ENCODE measurements at places on chromosomes 12 and 14.

GRCh38 chr12:49331380-49332222 is 5.4 kb downstream of the C1QL4 start:
- H3K36me3 ChIP-seq = peaks cover 33% of the 10 kb centered on the region
- H3K4me1 ChIP-seq = peaks cover 7% of the 10 kb centered on the region
- peaks cover 30% of the 10 kb centered on the region for H3K27me3 ChIP-seq
- no peak for DNase-seq
- no peak overlapping the region for H3K4me3 ChIP-seq

- peaks cover 45% of the 10 kb centered on the region for H3K27me3 ChIP-seq
- no peak overlapping the region for H3K27ac ChIP-seq
- no peak overlapping the region for H3K4me3 ChIP-seq
- H3K4me1 ChIP-seq = peaks cover 8% of the 10 kb centered on the region
- no peaks in the 10 kb centered on the region for H3K36me3 ChIP-seq
These were observed 7.1 kb upstream of the BHLHE41 start for GRCh38 chr12:26131936-26132335.

DNA sequence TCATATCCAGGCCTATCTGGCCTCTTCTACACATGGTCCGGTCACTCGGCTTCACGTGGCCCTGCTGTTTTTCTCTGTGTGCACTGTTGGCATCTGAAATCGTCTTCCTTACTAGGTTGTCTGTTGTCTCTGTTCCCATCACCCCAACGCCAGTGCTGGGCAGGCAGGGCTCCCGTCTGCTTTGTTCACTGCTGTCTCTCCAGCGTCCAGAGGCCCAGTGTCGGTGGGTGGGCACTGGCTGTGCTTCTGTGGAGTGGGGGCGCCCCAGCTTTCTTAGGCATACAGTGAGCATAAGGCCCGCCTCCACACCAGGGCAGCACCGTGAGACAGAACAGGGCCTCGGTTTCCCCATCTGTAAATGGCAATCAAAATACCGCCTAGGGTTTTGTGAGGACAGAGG is 153.1 kb downstream of the BCL11B start:
- H3K36me3 ChIP-seq = no peaks in the 10 kb centered on the region
- H3K27me3 ChIP-seq = peaks cover 13% of the 10 kb centered on the region
- DNase-seq = no peak
- no peak overlapping the region for H3K4me3 ChIP-seq

- DNase-seq = no peak
- no peaks in the 10 kb centered on the region for H3K36me3 ChIP-seq
- no peak overlapping the region for H3K4me3 ChIP-seq
- peaks cover 4% of the 10 kb centered on the region for H3K27me3 ChIP-seq
- H3K27ac ChIP-seq = no peak overlapping the region
These were observed 562.2 kb downstream of the VRK1 start for GRCh38 chr14:97359341-97359740.

- H3K27me3 ChIP-seq = peaks cover 2% of the 10 kb centered on the region
- H3K27ac ChIP-seq = no peak overlapping the region
- no peak for DNase-seq
- H3K4me3 ChIP-seq = no peak overlapping the region
These were observed 41.0 kb downstream of the DMAC2L start for GRCh38 chr14:50353126-50353525.

DNA sequence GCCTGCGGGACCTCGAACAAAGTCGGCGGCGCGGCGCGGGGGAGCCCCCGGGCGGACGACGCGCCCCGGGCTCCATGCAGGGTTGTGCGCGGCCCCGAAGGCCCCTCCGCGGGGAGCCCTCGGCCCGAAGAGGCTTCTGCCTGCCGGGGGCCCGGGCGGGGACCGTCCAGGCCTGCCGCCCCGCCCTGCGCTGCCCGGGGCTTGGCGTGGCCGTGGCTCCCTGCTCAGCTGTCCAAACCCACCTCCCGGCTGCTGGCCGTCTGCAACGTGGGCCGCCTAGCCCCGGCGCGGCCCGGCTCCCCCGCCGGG is 670 bp downstream of the DYRK2 start:
- DNase-seq = no peak
- peaks cover 3% of the 10 kb centered on the region for H3K27me3 ChIP-seq
- no peak overlapping the region for H3K27ac ChIP-seq
- peaks cover 47% of the 10 kb centered on the region for H3K4me1 ChIP-seq

DNA sequence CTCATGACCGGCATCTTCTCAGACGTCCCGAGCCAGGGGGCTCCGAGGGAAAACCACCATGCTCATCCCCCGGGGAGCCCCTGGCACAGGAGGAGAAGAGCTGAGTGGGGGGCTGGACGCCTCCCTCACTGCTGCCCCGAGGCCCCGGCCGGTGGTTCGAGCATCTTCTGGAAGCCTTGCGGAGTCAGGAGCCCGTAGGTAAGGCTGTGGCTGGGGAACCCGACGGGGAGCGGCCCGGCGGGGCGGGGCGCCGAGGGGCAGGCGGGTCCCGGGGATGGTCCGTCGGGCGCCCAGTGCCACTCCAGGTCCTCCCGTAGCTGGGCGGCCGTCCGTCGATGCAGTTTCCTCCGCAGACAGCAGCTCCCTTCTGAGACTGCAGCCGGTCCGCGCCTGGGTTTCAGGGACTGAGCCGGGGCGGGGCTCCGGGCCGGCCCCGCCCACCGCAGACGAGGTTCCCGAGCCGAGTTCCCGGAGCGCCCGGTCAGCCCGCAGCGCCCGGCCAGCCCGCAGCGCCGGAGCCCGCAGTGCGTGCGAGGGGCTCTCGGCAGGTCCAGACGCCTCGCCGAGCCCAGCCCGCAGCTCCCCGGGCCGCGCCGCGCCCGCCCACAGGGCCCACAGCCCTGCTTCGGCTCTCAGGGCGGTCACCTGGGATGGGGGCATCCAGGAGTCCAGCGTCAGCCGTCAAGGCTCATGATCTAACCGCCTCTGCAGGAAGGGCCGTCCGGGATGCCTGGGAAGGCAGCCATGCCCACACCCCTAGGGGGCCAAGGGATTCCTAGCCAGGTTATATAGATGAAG is at the start of gene PGF:
Gene PGF, minus strand, starts transcription at position 369 of the 798 bp plus-strand sequence. Its CDS starts 355 bp downstream, at position 14.
- H3K36me3 ChIP-seq = no peaks in the 10 kb centered on the region
- H3K27ac ChIP-seq = no peak within 1 kb of the TSS
- H3K27me3 ChIP-seq = peaks cover 24% of the 10 kb centered on the region
- no peaks in the 10 kb centered on the region for H3K4me1 ChIP-seq
- H3K4me3 ChIP-seq = peak within 1 kb of the TSS; percentile 57

GRCh38 chr14:56181681-56182085 is 63.5 kb downstream of the PELI2 start:
- H3K4me1 ChIP-seq = no peaks in the 10 kb centered on the region
- H3K4me3 ChIP-seq = no peak overlapping the region
- H3K27me3 ChIP-seq = no peaks in the 10 kb centered on the region
- H3K36me3 ChIP-seq = peaks cover 2% of the 10 kb centered on the region
- no peak overlapping the region for H3K27ac ChIP-seq
- DNase-seq = no peak

DNA sequence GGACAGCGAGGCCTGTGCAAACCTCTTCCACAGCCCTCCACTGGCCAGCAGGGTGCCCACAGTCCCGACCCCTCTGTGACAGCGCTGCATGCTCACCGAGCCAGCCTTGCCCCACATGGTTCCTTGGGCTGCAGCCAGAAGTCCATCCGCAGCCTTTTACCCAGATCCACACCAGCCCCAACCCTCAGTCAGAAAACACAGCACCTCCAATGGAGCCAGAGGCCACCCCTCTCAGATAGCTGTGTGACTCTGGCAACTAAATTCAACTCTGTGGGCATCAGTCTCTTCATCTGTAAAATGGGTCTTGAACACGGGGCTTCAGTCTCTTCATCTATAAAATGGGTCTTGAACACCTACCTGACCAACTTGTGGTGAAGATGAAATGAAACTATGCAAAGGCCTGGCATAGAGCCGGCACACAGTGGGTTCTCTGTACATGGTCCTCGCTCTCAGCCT is 38.0 kb downstream of the NFKBIA start:
- peak overlapping the region; percentile 61 for H3K4me3 ChIP-seq
- H3K27ac ChIP-seq = peak overlapping the region; percentile 58
- H3K4me1 ChIP-seq = peaks cover 52% of the 10 kb centered on the region
- no peak for DNase-seq
- no peaks in the 10 kb centered on the region for H3K36me3 ChIP-seq
- H3K27me3 ChIP-seq = no peaks in the 10 kb centered on the region

- no peaks in the 10 kb centered on the region for H3K27me3 ChIP-seq
- peaks cover 77% of the 10 kb centered on the region for H3K4me1 ChIP-seq
- DNase-seq = no peak
- peak overlapping the region; percentile 92 for H3K27ac ChIP-seq
- H3K4me3 ChIP-seq = no peak overlapping the region
These were observed 309.0 kb upstream of the AMIGO2 start for GRCh38 chr12:47388712-47389111.

DNA sequence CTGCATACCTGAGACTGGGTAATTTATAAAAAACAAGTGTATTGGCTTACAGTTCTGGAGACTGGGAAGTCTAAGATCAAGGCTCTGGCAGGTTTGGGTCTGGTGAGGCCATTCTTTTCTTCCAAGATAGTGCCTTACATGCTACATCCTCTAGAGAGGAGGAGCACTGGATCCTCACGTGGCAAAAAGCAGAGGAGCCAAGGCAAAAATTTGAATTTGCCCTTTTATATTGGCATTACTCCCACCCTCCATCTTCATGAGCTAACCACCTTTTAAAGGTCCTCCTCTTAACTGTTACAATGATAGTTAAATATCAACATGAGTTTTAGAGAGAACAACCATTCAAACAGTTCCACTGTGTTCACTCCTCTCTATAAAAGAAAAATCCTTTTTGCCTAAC is 286.3 kb upstream of the SEL1L start:
- no peaks in the 10 kb centered on the region for H3K36me3 ChIP-seq
- H3K27me3 ChIP-seq = no peaks in the 10 kb centered on the region
- no peak overlapping the region for H3K4me3 ChIP-seq

DNA sequence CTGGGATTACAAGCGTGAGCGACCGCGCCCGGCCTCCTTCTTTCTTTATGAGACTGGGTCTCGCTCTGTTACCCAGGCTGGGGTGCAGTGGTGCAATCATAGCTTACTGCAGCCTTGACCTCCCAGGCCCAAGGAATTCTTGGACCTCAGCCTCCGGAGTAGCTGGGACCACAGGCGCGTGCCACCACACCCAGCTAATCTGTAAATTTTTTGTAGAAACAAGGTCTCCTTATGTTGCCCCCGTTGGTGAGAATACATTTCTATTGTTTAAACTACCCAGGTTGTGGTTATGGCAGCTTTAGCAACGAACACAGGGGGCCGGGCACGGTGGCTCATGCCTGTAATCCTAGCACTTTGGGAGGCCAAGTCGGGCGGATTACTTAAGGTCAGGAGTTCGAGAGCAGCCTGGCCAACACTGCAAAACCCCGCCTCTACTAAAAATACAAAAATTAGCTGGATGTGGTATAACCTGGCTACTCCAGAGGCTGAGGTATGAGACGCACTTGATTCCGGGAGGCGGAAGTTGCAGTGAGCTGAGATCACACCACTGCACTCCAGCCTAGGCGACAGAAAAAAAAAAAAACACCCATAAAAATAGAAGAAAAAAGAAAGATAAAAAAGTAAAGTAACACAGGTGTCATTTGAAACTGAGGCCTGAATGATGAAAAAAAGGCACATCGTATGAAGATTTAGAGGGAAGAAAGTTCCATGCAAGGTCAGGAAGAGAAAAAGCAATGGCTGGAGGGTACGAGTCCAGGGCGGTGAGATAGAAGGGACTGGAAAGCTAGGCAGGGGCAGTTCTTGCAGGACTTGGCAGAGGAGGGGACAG is 977 bp upstream of the TMEM120B start:
- peak overlapping the region; percentile 91 for H3K27ac ChIP-seq
- DNase-seq = peak; percentile 6
- H3K27me3 ChIP-seq = peaks cover 4% of the 10 kb centered on the region
- peaks cover 5% of the 10 kb centered on the region for H3K36me3 ChIP-seq
- H3K4me1 ChIP-seq = peaks cover 28% of the 10 kb centered on the region

DNA sequence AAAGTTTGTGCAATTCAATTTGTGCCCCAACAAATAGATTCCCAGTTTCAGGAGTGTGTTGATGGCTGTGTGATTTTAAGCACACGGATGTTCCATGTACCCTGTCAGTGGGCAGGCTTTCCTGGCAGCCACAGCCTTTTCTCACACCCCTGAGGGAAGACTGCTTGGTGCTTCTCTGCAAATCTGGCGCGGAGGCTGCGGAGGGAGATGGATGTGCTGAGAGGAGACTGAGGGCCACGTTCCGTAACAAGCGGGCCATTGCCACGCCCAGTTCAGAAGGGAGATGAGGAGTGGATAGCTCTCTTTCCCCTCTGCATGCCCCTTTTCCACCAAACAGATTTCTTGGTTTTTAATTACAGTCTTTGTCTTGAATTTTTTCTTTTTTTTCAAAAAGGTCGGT is 89.1 kb downstream of the BEGAIN start:
- H3K27ac ChIP-seq = no peak overlapping the region
- no peak overlapping the region for H3K4me3 ChIP-seq
- H3K4me1 ChIP-seq = no peaks in the 10 kb centered on the region
- no peaks in the 10 kb centered on the region for H3K36me3 ChIP-seq
- H3K27me3 ChIP-seq = no peaks in the 10 kb centered on the region
- no peak for DNase-seq

- no peak for DNase-seq
- H3K4me1 ChIP-seq = no peaks in the 10 kb centered on the region
- no peak overlapping the region for H3K4me3 ChIP-seq
- no peaks in the 10 kb centered on the region for H3K27me3 ChIP-seq
- H3K36me3 ChIP-seq = no peaks in the 10 kb centered on the region
These were observed 399.8 kb downstream of the SLC6A15 start for GRCh38 chr12:84512751-84513150.

DNA sequence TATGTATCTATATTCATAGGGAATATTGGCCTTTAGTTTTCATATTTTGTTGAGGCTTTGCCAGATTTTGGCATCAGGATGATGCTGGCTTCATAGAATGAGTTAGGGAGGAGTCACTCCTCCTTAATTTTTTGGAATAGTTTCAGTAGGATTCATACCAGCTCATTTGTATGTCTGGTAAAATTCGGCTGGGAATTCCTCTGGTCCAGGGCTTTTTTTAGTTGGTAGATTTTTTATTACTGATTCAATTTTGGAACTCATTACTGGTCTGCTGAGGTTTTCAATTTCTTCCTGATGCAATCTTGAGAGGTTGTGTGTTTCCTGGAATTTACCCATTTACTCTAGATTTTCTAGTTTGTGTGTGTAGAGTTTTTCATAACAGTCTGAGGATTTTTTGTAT is 175.2 kb downstream of the EPS8 start:
- no peak for DNase-seq
- no peak overlapping the region for H3K4me3 ChIP-seq
- H3K27me3 ChIP-seq = peaks cover 2% of the 10 kb centered on the region
- H3K36me3 ChIP-seq = no peaks in the 10 kb centered on the region
- H3K27ac ChIP-seq = no peak overlapping the region

GRCh38 chr14:65864549-65864948 is 452.0 kb downstream of the FUT8 start:
- no peaks in the 10 kb centered on the region for H3K27me3 ChIP-seq
- peaks cover 58% of the 10 kb centered on the region for H3K4me1 ChIP-seq
- H3K36me3 ChIP-seq = peaks cover 6% of the 10 kb centered on the region
- H3K4me3 ChIP-seq = no peak overlapping the region
- no peak for DNase-seq

- no peaks in the 10 kb centered on the region for H3K27me3 ChIP-seq
- no peak overlapping the region for H3K27ac ChIP-seq
- no peaks in the 10 kb centered on the region for H3K4me1 ChIP-seq
These were observed 188.4 kb downstream of the RBM19 start for GRCh38 chr12:113777751-113778150.

GRCh38 chr12:54663603-54664002 is 15.4 kb upstream of the DCD start:
- no peaks in the 10 kb centered on the region for H3K36me3 ChIP-seq
- no peak overlapping the region for H3K27ac ChIP-seq
- DNase-seq = no peak
- no peaks in the 10 kb centered on the region for H3K4me1 ChIP-seq

GRCh38 chr14:99128185-99128584 is 143.8 kb downstream of the BCL11B start:
- H3K27ac ChIP-seq = no peak overlapping the region
- H3K36me3 ChIP-seq = no peaks in the 10 kb centered on the region
- no peak for DNase-seq
- H3K27me3 ChIP-seq = no peaks in the 10 kb centered on the region

Measured in activated T-helper 1 cell treated with anti-CD3 and anti-CD28 coated beads, Interleukin-12 subunit alpha, Interleukin-12 subunit beta, Interleukin-2, Interleukin-4 antibody, amounts not matched to agents 30 ng/mL and 10 ng/mL and 1 ng/mL, durations not matched to agents 14 hours and 24 hours and 36 hours (primary cell).